ENCODE measurements at places on chromosomes 11 and 22.

GRCh38 chr11:103994094-103994493 lies 42.3 kb upstream of the DDI1 start:
- DNase-seq = no peak

DNA sequence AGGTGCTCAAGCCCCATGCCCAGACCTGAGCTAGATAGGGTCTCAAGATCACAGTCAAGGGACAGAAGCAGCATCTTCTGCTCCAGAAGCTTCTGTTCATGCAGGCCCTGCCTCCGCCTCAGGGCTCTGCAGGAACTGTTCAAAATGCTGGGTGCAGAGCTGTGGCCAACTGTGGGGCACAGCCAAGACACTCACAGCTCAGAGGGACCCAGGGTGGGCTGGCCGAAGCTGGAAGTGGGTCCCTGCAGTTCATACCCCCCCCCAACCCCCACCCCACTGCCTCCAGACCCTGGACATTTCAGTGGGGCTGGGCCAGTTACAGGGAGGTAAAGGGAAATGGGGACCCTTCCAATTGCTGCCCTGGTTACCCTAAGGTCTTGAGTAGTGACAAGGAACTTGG lies 129.0 kb downstream of the CRYBB2 start:
- no peak for DNase-seq

- no peak for DNase-seq
These were observed 57.4 kb upstream of the SHISAL1 start for GRCh38 chr22:44369916-44370801.

- no peak for DNase-seq
These were observed 14.9 kb downstream of the P2RX3 start for GRCh38 chr11:57353036-57353435.

- no peak for DNase-seq
These were observed 68.1 kb downstream of the MPPED1 start for GRCh38 chr22:43479962-43480361.

DNA sequence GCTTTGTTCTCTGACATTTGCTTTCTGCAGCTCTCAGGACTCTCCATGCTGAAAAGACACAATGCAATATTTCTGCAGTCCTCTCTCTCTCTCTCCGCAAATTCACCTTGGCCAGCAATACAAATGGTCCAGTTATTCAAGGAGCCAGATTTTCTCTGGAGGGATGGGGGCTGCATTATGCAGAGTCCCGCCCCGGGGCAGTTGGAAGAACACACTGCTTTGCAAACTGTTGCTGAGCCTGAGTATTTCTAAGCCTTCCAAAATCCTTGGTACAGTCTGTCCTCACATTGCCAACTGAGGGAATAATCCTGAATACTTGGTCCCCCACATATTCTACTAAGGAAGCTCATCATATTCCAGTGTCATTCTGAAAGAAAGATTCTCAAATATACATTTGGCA lies 94.3 kb upstream of the ZC3H12C start:
- no peak for DNase-seq

DNA sequence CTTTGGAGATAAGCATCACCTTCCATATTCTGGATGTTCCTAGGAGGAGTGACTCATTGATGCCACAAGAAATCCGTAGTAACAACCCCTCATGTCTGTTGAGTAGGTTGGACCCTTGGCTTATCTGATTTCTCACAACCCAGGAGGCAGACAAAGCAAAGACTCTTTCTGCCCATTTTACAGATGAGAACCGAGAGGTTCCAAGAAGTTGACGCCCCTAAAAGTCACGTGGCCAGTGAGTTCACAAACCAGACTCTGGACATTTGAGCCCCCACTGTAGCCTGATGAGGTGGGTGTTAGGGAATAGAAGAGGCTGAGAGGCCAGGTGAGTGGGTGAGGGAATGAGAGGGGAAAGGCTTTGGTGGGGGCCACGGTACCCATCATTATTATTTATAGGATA lies 70.3 kb downstream of the TSPAN18 start:
- DNase-seq = no peak

Data from stimulated activated CD4-positive, alpha-beta T cell treated with anti-CD3 and anti-CD28 coated beads, Interleukin-1b, Interleukin-23, amount 100 ng/mL, for 4 hours (primary cell).